ENCODE measurements at places on chromosomes 2 and 18.

- no peak for DNase-seq
Observed at GRCh38 chr2:104733226-104733943, 120.5 kb upstream of the POU3F3 start.

DNA sequence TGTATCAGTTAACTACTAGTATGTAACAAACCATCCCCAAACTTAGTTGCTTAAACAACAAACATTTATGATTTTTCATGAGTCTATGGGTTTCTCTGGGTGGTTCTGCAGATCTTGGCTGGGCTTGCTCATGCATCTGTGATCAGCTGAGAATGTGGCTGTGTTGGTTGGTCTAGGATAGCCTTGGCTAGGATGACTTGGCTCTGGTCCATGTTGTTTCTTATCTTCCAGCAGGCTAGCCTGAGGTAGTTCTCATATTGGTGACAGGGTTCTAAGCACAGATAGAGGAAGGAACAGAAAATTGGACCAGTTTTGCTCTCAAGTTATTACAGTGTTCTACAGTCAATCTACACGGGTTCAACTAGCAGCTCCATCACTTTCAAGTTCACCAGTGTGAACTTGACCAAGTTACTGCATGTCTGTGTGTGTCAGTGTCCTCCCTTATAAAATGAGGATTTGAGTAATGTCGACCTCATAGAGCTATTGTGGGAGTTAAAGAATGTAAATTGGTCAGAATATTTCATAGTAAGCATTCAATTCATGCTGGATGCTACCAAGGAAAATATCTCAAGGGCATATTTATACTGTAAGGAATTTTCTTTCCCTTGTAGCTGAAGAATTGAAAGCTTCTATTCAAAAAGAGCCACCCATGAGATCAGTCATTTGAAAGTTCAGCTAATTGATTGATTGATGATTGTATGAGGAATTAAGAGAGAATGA lies 65.3 kb downstream of the MYO3B start:
- no peak for DNase-seq

DNA sequence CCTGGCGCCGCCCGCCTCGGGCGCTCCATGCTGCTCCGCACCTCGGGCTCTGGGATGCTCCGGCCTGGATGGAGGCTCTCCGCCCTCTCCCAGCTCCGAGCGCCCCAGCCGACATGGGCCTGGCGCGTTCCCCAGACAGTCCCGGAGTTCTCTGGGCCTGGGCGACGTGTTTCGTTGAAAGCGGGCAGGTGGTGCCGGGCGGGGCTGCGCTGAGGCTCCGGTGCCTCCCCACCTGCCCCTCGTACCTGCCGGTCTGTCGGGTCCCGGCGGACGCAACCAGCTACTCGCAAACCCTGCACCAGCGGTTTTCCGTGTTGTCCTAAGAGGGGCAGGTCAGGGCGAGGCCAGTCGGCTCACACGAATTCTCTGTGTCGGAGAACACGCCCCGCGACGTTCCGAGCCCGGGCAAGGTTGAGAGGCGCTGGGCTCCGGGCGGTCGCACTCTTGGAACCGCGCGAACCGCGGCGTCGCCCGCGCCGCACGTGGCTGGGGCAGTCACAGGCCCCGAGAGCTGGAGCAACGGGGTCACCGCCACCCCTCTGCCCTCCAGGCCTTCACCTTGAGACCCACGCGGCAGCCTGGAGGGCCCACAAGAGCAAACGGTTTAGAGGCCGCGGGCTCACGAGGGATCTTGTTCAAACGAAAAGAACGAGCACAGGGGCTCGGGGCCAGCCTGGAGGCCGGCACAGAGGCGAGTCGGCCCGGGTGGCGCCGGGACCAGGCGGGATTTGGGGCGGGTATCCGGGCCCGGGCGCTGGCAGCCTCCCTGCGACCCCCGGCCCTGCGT lies 4.2 kb upstream of the SIX2 start:
- no peak for DNase-seq

DNA sequence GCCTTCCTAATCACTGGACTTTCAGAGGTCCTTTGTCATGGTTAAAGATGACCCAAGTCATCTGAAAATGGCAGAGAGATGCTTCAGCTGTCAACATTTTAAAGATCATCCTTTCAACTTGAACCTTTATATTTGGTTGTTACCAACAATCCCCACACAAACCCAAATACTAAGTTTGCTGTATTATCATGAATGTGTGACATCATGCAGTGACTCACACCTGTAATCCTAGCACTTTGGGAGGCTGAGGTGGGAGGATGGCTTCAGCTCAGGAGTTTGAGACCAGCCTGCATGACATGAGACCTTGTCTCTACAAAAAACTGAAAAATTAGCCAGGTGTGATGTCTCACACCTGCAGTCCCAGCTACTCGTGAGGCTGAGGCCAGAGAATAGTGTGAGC lies 55.2 kb upstream of the NRP2 start:
- DNase-seq: no peak

DNA sequence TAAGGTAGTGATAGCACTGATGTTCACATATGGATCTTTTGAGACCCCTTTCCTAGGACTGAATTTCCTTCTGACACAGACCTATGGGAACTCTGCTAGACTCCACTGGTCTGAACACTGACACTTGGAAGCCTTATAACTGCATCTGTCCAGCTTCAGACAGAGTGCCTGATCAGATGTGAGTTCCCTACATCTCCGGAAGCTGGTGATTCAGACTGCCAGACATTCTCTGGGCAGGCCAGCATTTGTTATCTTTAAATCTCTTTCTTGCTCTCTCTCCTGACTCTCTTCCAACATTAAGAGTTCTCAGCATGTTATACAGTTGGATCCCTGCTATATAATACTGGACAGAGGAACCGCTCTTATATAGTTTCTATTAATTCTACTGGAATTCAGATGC lies 408.5 kb downstream of the ZEB2 start:
- no peak for DNase-seq

- no peak for DNase-seq
Observed at GRCh38 chr2:201698588-201699226, at the start of gene MPP4. Gene MPP4 (minus strand): TSS chr2:201698644. CDS start chr2:201693954, 4,690 bp downstream.

GRCh38 chr18:9926223-9926894 lies 12.5 kb downstream of the VAPA start:
- DNase-seq: no peak

DNA sequence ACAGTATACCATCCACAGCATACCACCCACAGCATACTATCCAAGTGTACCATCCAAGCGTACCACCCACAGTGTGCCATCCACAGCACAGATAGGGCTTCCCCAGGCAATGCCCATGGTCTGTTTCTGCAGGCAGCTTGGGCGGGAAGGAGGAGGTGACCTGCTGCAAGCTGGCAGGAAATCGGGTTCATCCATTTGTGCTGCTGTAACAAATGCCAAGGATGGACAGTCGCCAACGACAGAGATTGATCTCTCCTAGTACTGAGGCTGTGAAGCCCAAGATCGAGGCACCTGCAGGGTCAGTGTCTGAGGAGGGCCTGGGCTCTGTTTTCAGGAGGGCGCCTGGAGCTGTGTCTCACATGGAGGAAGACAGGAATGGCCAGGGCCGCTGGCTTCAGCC lies 93.6 kb upstream of the SNTG2 start:
- DNase-seq: no peak

DNA sequence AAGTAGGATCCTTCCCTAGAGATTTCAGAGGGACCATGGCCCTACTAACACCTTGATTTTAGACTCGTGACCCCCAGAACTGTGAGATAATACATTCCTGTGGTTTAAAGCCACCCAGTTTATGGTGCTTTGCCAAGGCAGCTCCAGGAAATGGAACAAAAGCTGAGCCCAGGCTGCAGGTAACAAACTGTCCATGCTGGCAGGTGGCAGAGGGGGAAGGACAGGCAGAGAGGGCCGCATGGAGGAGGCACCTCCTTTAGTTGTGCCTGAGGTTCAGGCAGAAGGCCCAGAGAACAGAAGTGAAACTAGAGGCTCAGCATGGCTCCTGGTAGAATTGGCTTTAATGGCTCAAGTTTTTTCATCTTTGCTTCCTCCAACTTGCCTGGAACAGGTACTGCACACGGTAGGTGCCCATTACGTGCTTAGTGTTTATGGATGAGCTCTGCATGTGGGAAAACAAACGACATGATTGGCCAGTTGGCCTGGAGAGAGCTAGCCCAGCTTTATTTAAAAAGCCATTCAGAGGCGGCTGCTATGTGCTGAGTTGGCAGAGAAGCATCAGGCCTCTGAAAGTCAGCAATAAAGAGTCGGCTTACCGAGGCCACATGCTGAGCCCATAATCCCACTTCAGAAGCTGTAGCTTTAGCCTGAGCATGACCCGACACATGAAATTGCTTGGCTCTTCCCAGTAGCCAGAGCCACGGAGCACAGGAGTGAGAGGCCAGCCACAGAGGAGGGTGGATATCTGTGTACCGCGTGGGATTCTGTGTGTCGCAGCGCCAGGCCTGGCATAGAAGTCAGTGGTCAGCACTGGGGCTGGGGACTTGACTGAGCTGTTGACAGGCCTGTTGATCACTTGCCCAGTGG lies 36.5 kb downstream of the HS1BP3 start:
- peak; percentile 42 for DNase-seq

DNA sequence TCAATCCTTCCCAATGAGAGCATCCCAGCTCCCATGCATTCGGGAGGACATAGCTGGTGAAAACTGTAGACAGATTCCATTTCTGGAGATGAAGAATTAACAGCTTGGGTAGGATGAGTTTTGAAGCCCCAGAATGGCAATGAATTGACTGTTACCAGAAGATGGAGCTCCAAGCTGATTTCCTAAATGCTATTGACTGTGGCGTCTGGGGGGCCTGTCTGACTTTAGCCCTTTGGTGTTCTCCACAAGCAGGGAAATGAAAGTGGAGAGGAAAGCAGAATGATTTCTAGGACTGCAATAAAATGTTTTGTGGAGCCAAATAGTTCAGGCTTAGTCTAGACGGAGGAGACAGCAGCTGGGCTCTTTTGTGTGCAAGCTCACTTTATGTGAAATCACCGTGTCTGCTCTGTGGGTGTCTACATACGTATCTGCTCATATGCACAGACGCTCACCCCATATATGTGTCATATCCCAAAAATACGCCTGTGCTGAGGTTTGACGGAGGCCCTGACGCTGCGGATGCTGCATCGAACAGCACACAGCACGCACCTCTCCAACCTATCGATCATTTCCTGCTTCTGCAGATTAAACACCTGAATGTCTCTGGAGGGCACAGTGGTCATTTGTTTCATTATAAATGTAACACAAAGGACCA lies 166.4 kb upstream of the PXDN start:
- DNase-seq: peak; percentile 68

GRCh38 chr18:70333757-70334156 lies 44.9 kb downstream of the SOCS6 start:
- DNase-seq: no peak

DNA sequence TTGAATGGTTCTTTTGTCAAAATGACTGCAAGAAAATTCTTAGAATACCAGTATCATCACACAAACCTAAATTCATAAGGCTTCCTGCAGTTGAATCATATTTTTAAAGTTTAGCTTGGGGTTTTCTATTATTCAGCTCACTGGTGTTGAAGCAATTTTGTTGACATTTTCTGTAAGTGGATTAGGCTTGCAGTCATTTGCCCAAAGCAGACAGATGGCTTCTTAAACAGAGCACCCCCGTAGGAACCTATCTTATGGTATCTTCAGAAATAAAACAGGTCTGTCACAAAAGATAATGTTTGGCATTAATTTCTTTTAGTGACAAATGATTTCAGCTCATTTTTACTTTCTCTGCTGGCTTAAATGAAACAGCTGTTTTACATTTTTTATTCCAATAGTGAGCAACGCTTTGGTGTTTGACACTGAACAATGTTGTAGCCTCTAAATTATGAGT lies 331.1 kb downstream of the PLCL1 start:
- DNase-seq: no peak

GRCh38 chr2:141055531-141055930 lies 1075.3 kb downstream of the LRP1B start:
- DNase-seq: no peak

- no peak for DNase-seq
Observed at GRCh38 chr2:109442715-109443319, 170.9 kb downstream of the SEPTIN10 start.

DNA sequence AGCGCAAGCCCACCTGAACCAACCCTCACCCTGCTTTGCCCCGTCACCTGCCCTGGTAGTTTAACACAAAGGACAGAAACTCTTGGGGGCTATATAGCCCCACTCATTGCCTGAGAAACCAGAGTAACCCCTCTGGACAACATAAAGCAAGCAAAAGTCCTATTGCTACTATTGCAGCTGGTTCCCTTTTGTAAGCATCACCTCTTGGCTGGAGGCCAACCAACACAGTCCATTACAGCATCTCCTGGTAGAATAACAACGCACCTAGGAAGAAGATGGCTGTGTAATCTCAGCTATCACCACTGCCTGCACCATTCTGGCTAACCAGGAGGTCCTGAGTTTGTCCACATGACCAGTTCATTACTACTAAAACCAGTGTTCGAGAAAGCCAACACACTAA lies 36.4 kb downstream of the FLACC1 start:
- DNase-seq: no peak

- no peak for DNase-seq
Observed at GRCh38 chr2:224479826-224480225, 77.9 kb upstream of the FAM124B start.

- DNase-seq: no peak
Observed at GRCh38 chr2:214193943-214194342, 216.9 kb upstream of the VWC2L start.

DNA sequence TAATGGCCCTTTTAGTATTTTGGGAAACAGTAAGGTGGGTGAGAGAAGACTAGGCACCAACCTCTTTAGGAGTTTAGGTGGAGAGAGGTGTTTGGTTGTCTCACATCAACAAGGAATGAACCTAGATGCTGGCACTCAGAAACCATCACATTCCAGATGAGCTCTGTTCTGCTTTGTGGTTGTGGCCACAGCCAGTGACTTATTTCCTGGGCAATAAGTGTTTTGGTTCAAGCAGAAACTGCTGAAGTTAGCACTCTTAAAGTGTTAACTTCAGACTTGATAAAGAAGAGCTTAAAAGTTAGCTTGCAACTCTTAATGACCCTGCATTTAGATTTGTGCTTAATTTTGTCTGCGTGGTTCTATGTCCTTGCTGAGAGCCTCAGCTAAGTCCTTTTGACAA lies 929.2 kb downstream of the SLC4A3 start:
- DNase-seq: no peak

DNA sequence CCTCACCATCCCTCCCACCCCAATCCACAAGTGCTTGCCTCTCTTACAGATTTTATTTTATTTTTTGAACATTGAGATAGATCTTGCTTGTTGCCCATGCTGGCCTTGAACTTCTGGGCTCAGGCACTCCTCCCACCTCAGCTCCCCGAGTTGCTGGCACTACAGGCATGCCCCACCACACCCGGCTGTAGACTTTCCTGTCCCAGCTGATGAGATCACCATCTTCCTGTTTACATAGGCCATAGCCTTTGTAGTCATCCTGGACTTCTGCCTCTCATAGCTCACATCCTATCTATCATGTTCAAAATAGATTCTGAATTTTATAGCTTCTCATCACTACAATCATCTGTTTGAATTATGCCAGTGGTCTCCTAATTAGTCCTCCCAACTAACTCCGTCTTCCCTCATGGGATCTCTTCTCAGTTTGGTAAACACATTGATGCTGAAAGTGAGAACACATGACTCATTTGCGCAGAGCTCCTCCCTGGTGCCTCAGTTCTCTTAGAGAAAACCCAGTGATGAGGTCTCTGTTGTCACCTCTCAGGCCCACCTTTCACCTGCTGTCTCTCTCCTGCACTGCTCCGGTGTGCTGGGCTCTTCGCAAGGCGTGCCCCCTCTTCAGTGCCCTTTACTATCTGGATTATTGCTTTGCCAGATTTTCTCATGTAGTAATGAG lies 243.0 kb downstream of the ZNF407 start:
- no peak for DNase-seq

Data from midbrain (tissue), 1 donor.